ENCODE measurements at places on chromosomes 13 and 19. TPM values are rescaled to one million over a fixed set of nuclear protein-coding genes. Genes with fewer than 3 reads are reported as not detected.

DNA sequence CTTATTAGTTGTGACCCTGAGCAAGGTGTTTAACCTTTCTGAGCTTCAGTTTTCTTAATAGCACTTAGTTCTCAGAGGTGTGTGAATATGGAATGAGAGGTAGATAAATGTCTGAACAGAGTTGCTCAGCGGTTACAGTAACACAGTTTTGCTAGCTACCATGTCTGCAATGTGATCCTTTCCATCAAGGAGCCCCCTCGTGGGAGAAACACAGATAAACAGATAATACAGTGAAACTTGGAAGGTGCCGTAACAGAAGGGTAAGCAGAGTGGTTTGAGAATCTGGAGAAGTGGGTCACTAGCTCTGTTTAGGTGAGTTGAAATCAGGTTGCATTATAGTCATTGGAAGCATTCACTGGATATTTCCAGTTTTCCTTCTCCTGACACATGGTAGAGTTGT is 38.9 kb downstream of the IRS2 start:
- no peak for DNase-seq

GRCh38 chr19:46489445-46490272 is 6.0 kb downstream of the PNMA8B start:
- peak; percentile 69 for DNase-seq

DNA sequence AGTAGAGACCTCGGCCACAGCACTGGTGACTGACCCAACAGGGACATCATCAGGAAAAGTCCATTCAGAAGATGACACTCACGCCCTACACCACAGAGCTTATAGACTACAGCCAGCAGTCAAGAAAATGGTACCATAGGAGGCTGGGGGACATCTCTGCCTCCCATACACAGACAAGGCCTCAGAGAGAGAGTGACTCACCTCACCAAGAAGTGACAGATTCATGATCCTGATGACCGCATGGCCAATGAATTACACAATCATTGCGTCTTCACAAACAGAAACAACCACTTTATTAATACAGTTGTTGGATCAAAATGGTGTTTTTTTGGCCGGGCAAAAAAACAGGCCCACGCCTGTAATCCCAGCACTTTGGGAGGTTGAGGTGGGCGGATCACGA is 260.8 kb upstream of the TSHZ3 start:
- no peak for DNase-seq

Gene LGALS13
- not detected for total RNA-seq

GRCh38 chr13:82847595-82847994 is 1034.7 kb downstream of the SLITRK1 start:
- DNase-seq, result no peak

All from tongue (tissue), 3 donors.